ENCODE measurements at places on chromosomes 5 and 9. TPM values are rescaled to one million over a fixed set of nuclear protein-coding genes. Genes with fewer than 3 reads are reported as not detected.

Gene SPATA31D3
- total RNA-seq, result not detected

- no peak for DNase-seq
Measured at GRCh38 chr9:96874947-96875460, 20.7 kb upstream of the ZNF782 start.

Gene NME5
- not detected for total RNA-seq

DNA sequence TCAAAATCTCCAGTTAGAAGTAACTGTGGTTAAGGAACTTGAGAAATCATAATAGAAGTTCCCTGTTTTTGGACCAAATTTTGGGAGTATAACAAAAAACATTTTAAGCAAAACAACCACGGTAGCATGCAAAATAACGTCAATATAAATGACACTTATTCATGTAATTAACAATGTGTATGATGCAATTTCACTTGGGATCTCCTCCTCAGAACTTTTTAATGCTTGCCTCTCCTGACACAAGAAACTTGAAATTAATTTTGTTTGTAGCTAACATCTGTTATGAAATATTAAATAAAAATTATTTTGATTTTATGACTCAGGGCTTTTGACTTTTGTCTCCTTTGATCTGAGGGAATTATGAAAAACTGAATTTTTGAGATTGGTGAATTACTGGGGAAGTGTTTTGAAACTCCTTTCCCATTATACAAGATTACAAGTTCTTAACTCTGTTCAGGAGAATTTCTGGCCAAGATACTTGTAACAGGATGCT is 149.7 kb downstream of the ATP10B start:
- no peak for DNase-seq

Gene ZNF366
- total RNA-seq, result not detected
